ENCODE measurements at places on chromosomes 2 and 18.

GRCh38 chr2:58939388-58939787 lies 698.3 kb upstream of the FANCL start:
- DNase-seq, result peak; percentile 62

- DNase-seq, result no peak
Measured at GRCh38 chr2:105308382-105309146, 21.0 kb downstream of the TGFBRAP1 start.

GRCh38 chr2:118718921-118719320 lies 128.5 kb downstream of the EN1 start:
- DNase-seq, result no peak

DNA sequence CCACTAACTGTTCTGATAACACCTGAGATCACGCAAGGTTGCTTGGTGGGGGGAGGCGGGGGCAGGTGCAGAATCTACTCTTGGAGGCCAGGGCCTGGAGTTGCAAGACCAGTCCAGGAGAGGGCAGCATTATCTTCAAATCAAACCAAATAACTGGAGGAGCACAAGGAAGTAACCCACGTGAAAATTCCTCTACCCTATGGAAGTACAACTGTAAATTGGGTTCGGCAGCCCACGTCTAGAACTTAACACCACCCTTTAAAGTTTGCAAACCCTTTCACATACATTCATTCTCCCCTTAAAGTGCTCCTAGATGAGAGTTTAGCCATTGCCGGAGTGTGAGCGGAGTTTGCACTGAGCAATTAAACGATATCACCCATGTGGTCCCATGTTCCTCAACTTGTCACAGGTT lies 19.6 kb upstream of the CXCR1 start:
- DNase-seq, result peak; percentile 67

DNA sequence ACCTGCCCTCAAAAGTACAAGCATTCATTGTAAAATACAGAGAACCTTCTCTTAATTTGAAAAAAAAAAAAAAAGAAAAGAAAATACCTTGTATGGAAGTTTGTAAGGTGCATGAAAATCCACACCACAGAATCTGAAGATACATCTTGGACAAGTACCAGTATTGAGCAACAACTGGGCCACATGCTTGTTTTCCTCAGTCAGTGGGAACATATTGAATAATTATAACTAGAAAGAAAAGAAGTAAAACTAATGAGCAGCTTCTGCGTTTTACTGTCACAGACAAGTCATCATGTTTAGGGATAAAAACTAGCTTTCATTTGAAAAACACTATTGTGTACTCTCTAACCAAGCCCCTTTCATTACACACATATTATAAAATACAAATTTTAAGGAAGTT lies 5.8 kb upstream of the PEX13 start:
- DNase-seq, result peak; percentile 78

- DNase-seq, result no peak
Measured at GRCh38 chr2:233847248-233847898, 7.0 kb downstream of the HJURP start.

DNA sequence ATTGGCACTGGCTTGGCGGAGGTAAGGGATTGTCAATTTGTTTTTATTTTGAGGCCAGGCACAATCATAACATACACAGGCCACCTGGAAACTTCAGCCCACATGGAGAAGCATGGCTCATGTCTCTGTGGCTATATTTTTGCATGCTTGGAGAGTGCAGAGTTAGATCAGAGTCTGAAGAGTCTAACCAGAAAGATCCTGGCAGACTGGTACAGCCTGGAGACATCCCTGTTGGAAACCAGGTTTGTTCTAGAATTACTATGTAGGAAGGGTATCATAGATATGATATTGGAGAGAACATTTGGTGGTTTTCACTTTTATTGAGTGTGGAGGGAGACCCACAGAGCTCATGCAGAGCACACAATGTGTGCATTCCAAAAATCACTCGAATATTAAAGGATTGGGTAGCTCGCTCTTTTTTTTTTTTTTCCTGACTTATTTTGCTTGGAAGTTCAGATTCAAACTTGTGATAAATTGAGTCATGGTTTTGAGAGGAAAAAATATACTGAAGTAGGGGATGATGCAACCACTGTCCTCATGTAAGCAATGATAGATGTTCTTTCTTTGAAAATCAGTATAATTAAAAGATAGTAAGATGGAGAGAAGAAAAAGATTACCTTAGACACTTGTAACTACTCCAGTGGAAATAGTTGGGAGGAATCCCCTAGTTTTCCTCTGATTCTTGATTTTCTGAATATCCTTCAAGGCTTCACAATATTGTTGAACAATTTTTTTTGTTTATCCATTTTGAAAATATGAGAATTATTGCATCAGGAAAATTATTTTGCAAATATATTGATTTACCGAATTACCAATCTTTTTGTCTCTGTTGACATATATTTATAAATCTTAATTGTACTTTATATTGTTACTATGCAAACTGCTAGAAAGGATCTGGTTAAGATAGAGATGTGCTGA lies 185.7 kb upstream of the ZEB2 start:
- DNase-seq, result peak; percentile 87

DNA sequence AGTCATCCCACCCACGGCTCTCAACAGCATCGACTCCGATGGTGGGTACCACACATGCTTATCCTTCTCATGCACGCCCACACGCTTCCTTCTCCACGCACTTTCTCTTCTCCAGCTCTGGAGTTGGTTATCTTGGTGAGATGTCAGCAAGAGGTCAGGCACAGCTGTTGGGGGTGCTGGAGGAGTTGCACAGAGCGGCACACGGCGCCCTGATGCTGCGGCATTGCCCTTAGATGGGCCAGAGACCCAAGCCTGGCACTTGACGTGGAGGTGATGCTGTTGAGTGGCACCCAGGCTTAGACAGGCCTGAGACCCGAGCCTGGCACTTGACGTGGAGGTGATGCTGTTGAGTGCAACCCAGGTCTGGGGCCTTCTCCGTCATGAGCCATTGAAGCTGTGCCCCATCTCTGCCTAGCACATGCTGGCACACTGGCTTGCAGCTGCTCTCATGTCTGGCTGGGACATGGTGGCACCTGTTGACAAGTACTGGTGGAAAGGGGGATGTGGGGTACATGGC lies 83.2 kb downstream of the DGKD start:
- no peak for DNase-seq

DNA sequence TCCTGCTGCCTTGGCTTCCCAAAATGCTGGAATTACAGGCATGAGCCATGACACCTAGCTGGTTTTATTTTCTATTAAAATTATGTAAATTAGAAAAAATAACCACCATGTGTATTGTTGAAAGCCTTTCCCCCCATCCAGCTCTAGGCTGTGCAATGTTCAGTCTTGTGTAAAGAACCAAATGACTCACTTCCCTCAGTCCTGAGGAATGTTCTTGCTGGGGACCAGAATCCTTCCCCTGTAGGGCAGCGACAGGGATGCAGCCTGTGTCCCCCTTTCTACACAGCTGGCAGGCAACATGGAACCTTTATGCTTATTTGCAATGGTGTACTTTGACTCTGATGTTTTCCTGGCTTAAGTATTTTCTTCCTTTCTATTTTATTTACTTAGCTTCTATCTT lies 29.4 kb downstream of the AOX1 start:
- peak; percentile 90 for DNase-seq

DNA sequence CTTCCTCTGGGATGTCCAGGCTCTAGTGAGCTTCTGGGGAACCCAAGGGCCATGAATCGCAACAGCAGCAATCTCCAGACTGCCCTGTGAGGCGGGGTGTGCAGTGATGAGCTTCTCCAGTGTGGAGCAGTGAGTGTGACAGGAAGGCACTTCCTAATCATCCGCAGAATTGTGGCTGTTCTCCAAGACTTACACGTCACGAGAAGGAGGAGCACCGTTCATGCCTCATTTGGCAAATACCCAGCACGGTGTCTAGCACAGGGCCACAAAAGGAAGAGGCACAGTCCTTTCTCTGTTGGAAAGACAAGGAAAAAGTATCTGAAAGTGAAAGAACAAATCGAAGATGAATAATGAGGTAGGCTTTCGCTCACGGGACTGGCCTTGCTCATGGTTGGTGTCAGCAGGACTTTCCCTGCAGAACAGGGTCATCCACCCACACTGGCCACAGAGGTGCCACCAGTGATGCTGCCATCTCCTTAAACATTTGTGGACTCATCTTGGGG lies 125.1 kb upstream of the HAAO start:
- DNase-seq, result peak; percentile 89

- DNase-seq, result peak; percentile 96
Measured at GRCh38 chr2:50556934-50557575, 474.9 kb downstream of the NRXN1 start.

DNA sequence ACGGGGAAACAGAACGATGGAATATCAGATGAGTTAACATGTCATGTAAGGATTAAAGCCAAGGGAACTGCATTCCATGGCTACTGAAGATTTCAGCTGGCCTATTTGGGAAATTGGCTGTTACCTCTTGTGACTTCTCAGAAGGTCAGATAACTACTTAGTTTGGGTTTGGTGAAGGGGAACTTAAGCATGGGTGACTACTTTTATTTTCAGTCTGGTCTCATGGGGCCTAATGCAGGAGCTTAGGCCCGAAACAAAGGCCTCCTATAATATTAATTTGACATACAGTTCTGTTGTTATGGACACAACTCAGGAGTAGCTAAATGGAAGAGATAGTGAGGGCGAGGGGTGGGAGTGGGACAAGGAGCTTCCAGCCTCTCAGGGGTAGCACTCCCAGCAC lies 44.0 kb upstream of the TXNDC2 start:
- no peak for DNase-seq

DNA sequence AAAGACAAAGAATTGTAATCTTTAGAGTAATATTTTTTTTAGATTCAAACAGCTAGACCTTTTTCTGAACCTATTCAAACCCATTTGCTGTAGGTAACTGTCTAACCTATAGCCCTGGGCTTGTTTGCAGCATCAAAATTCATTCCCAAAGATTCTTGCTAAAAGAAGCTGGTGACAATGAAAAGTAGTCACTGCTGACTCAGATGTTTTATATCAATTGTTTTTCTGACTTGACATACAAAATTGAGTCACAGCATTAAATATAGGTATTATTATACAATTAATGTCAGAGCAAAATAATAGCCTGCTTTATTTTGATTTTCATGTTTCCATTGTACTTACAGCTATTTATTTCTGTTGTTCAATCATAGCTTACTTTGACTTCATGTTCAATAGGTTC lies 320.3 kb upstream of the NRP2 start:
- DNase-seq, result no peak

- peak; percentile 78 for DNase-seq
Measured at GRCh38 chr2:133377021-133377481, 191.2 kb downstream of the NCKAP5 start.

- DNase-seq, result no peak
Measured at GRCh38 chr2:68214381-68214780, 38.0 kb downstream of the PPP3R1 start.

GRCh38 chr2:196344397-196344796 lies 173.0 kb upstream of the STK17B start:
- DNase-seq, result no peak

GRCh38 chr2:180411661-180412060 lies 404.6 kb upstream of the CWC22 start:
- DNase-seq, result no peak

DNA sequence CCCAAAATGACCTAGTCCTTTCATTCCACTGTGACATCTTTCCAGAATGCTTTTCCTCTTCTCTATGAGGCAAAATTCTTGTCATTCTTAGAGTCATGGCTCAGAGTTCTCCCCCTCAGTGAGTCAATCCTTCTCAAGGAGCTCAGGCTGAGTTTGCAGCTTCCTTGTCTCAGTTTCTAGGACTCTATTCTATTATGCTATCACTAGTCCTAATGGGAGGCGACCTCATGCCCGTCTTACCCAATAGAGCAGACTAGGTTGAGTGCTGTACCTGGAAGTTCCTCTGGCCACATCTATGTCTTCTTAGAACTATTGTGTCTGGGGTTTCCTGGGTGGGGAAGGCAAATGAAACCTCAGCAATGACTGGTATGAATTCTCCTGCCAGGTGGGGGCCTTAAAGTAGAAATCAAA lies 51.5 kb downstream of the HAUS1 start:
- peak; percentile 90 for DNase-seq

GRCh38 chr2:239305771-239306170 lies 95.0 kb downstream of the HDAC4 start:
- no peak for DNase-seq

DNA sequence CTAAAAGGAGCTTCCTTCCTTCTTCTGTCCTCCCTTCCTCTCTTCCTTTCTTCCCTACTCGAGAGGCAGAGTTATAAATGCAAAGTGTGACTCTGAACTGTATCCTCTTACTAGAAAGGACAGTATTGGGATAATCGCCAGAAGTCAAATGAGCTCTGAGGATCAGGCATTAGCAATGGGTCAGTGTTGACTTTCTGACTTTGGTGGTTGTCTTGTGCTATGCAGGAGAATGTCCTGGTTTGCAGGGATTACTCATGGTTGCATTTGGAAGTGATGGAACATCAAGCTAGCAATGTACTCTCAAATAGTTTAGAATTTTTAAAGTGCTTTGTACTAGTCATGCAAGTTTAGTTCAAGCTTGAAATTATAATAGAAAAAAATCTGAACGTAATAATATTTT lies 115.6 kb downstream of the TXNL1 start:
- no peak for DNase-seq

GRCh38 chr2:134248913-134249312 lies 5.0 kb upstream of the MGAT5 start:
- no peak for DNase-seq

- DNase-seq, result peak; percentile 78
Measured at GRCh38 chr2:131104487-131105155, 515 bp upstream of the PLEKHB2 start.

- peak; percentile 98 for DNase-seq
Measured at GRCh38 chr2:204842661-204843485, 297.6 kb downstream of the PARD3B start.

GRCh38 chr18:9280849-9281248 lies 53.7 kb upstream of the TWSG1 start:
- no peak for DNase-seq

DNA sequence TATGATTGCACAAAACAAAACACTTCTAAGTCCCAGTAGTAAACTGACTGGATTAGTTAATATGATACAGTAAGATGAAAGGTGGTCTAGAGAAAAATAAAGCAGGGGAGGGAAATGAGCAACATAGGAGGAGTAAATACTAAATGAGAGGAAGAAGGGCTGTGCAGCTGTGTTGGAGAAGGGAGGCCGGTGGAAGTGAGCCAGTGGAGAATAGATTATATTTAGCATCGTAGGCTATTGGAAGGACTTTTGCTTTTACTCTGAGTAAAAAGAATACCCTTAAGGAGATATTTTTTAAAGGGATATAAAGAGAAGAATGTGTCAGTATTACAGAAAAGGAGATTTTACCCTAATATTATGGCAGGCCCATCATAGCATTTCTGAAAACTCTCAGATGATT lies 12.7 kb downstream of the WDR75 start:
- DNase-seq, result no peak

DNA sequence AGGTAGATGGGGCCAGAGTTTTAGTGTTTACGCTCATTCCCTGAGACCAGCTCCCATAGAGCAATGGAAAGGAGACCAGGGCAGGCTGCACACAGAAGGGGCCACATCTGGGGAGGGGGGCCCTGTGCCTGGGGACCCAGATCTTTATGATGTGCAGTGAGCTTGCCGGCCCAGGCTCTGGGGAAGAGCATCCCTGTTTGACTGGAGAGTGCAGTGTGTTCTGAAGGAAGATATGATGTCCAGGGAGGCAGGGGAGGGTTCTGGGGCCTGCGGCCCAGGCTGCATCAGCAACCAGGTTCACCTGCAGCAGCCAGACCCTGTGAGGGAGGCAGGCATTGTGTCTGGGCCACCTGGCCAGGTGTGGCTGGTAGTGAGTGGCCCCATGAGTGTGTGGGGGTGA lies 13.8 kb downstream of the TPO start:
- no peak for DNase-seq

- peak; percentile 94 for DNase-seq
Measured at GRCh38 chr2:37590119-37590571, 81.3 kb downstream of the CDC42EP3 start.

All from iris pigment epithelial cell (primary cell).